Left colon (tissue), 2 donors: ENCODE measurements at places on chromosomes 3 and 15. TPM values are rescaled to one million over a fixed set of nuclear protein-coding genes. Genes with fewer than 3 reads are reported as not detected.

DNA sequence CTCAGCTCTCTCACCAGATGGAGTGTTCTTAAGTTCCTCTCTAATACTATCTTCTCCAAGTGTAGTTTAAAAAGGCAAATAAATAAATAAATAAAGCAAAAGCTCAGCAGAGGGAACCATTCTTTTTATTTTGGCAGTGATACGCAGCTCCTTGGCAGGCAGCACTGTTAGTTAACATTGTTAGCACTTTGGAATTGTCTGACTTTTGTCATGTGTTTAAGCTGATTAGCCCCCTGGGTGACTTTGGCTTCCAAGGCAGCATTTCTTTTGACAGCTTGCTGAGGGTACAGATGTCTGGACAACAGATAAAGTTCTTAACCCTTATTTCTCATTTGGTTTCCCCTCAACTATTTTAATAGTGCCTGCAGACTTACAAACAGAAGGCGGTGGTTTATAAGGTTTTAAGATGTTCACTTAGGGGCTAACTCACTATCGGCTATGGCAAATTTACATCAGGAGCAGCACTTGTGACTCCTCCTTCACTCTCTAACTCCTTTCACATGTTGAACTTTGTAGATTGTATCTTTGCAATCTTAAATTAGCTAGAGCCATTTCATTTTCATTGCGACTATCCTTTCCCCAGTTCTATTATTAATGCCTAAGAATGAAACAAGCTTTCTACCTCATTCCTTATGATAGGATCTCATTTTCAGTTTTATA is 213.4 kb downstream of the ZBBX start:
- DNase-seq = no peak

Gene RHOV
- 8.9 TPM for total RNA-seq

Gene SCG5
- total RNA-seq = 4.9 TPM

- no peak for DNase-seq
These were observed 181.0 kb downstream of the ATG7 start for GRCh38 chr3:11452885-11453847.

- no peak for DNase-seq
These were observed 30.8 kb downstream of the PCOLCE2 start for GRCh38 chr3:142858043-142858442.

Gene C3orf18
- total RNA-seq = 2.1 TPM
